CD4-positive, alpha-beta T cell treated with Interleukin-17A for 4 hours (primary cell): ENCODE measurements at places on chromosomes 3 and 15.

DNA sequence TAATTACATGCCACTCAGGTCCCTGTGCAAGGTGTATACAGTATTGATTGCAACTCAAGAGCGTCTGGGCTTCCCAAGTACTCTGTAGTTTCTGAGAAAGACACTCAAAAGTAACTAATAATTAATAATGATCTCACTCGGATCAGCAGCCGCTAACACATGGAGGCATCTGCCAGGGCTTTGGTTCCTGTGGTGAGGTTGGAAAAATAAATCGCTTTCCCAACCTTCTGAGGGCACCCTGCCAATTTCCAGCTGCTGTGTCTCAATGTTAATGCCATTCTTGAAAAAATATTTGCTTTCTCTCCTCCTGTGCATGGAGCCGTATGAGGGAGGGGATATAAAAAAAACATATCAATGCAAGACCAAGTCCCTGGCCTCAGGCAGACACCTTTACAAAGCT is 116.5 kb upstream of the SLC2A2 start:
- DNase-seq, result no peak

DNA sequence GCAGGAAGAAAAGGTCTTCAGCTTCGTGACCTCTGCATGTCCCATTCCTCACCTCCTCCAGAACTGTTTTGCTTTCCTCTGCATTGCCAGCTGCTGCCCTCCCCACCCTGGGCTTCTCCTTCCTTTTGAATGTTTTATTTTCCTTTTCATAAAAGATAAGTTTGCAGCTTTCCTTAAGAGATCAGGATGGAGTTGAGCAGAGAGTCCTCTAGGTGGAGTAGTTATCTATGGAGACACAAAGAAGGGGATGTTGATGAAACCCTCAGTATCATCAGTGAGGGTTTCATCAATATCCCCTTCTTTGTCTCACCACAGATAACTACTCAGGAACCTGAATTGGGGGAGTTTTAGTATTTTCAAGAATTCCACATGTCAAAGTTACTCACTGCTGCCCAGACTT is 19.0 kb upstream of the SLC25A36 start:
- no peak for DNase-seq

DNA sequence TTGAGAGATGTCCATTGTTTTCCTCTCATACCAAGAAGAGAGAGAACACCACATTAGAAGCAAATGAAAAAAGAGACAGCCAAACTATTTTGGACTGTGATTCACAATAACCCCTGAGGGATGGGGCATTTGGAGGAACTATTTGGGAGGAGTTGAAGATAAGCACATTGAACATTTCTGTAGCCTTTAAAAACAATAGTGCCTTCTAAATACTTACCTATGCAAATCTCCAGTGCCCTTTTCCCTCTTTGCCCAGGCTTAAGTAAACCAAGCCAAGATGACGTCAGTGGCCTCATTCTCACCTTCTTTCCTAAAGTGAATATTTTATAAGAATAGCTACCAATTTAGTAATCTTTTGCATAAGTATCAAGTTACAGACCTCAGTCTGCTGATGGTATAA is 89.7 kb upstream of the COL8A1 start:
- no peak for DNase-seq

DNA sequence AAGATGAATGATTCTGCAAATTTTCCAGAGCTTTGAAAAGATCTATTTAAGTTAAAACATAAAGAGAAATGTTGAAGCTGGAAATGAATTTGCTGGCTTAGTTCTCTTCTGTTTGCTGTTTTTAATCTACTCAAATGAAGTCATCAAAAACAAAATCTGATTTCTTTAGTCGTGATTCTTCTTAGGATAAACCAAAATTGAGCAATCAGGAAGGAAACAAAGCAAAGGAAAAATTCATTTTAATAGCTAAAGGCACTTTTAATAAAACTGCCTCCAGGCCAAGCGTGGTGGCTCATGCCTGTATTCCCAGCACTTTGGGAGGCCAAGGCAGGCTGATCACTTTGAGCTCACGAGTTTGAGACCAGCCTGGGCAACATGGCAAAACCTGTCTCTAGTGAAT is 91.2 kb downstream of the DUT start:
- no peak for DNase-seq

DNA sequence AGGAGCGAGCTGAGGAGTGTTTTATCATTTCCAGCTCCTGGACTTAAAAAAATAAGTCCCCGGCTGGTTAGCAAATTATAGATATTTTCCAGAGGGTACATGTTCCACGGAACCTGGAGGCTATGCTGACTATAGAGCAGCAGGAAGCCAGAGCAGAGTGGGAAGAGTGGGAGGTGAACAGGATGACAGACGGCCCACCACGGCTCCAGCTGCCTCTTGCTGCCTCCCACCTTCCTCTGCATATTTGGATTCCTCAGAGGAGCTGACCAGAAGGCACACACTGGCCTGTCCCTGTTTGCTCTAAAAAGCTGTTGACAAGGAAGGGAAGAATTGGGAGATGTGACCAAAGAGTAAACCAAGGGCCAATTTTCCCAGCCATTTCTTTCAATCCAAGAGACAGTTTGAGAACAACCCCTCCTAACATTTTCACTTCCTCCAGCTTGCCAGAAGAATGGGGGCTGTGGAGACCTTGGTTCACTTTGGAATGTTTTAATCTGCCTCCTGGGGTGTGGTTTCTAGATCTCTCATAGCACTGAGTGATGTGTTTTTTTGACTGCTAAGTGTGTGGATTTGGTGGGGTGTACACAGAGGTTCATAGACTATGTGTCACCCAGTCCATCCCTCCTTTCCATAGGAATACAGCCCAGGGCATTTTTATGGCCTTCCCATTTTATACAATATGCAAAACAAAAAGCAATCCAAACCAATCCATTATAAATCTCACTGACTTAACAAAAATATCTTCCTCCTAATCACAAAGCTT is 36.8 kb downstream of the HGD start:
- DNase-seq, result no peak

GRCh38 chr3:4001976-4002375 is 202.7 kb downstream of the LRRN1 start:
- DNase-seq, result no peak

- no peak for DNase-seq
Observed at GRCh38 chr15:91225741-91226140, 125.7 kb downstream of the SV2B start.

DNA sequence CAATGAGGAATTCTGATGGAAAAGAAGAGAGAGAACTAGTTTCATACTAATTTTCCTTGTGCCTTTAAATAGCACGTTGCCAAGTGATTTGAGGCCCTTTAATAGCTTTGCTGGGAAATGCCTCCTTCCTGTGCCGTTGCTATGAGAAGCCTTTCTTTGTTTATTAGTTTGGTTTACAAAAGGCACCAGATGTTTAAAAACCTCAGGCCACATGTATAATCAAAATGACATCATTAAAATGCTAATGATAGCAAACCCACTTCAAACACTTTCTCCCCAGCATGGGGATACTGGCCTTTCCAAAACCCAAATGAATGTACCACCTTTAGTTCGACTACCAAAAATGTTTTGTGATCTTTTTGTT is 50.0 kb upstream of the TBC1D23 start:
- DNase-seq, result no peak

DNA sequence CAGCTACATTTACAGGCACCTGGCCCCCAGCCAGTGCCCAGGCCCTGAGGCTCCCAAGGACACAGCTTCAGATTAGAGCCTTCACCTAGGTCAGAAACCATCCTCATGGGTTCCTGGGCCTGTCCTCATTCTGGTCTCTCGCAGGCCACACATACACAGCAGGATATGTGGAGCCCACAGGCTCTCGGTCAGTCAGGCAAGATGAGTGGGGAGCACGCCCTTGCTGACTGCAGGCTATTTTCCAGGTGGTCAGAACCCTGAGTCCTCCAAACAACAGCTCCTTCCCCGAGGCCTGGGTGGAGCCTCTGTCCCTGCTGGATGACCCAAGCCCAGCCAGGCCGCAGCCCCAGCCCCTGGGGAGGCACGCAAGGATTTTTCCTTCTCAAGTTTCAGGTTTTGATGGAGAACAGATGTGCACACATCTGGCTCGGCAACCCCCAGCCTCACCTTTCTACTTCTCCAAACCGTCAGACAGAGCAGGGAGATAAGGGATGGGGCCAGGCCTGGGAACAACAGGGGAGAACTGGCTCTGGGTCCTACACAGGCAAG is 1.6 kb downstream of the STRA6 start:
- DNase-seq, result no peak
